Esophagus muscularis mucosa (tissue), 4 donors: ENCODE measurements at places on chromosomes 2 and 18. TPM values are rescaled to one million over a fixed set of nuclear protein-coding genes. Genes with fewer than 3 reads are reported as not detected.
A peak's percentile ranks its signal among the peaks of the same experiment; 100 is the strongest.

ABCG8 gene
- total RNA-seq = not detected

IL36A gene
- total RNA-seq = not detected

TRABD2A gene
- total RNA-seq = 1.7 TPM

C2orf69 gene
- 11.6 TPM for total RNA-seq

ATP8B1 gene
- 20.4 TPM for total RNA-seq

LYG2 gene
- total RNA-seq = not detected

BCL11A gene
- 4.5 TPM for total RNA-seq

YWHAQ gene
- 239 TPM for total RNA-seq

ARHGAP15 gene
- total RNA-seq = 5.4 TPM

ANTXR1 gene
- total RNA-seq = 115 TPM

GRCh38 chr2:111178730-111179405 lies 58.2 kb downstream of the BCL2L11 start:
- no peak overlapping the region for H3K27ac ChIP-seq
- H3K27me3 ChIP-seq = no peaks in the 10 kb centered on the region
- no peak overlapping the region for H3K4me3 ChIP-seq
- no peaks in the 10 kb centered on the region for H3K36me3 ChIP-seq
- H3K4me1 ChIP-seq = no peaks in the 10 kb centered on the region

GRCh38 chr18:79964330-79965118 lies at the start of gene HSBP1L1:
TSS of gene HSBP1L1 (plus strand) at chr18:79964643. CDS start at chr18:79964736, 93 bp downstream.
- H3K36me3 ChIP-seq = no peaks in the 10 kb centered on the region
- peak within 1 kb of the TSS; percentile 66 for H3K4me3 ChIP-seq
- H3K27ac ChIP-seq = peak within 1 kb of the TSS; percentile 74
- DNase-seq = no peak

DNA sequence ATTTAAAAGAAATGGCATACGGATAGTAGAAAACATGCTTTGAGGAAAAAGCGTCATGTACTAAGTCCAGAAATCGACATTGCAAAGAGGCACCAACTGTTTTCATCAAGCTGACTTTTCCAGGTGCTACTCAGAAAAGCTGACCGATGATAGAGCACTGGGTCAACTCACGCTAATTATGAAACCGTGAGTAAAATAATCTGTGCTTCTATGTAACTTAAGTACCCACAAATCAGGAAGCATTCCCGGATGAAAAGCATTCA lies 353 bp upstream of the NUP35 start:
- H3K36me3 ChIP-seq = no peaks in the 10 kb centered on the region
- H3K4me3 ChIP-seq = peak overlapping the region; percentile 81
- H3K27me3 ChIP-seq = no peaks in the 10 kb centered on the region
- peak overlapping the region; percentile 90 for H3K27ac ChIP-seq
- DNase-seq = no peak

GRCh38 chr18:50209311-50209710 lies 14.4 kb upstream of the MYO5B start:
- no peak overlapping the region for H3K27ac ChIP-seq
- no peak overlapping the region for H3K4me3 ChIP-seq
- H3K27me3 ChIP-seq = no peaks in the 10 kb centered on the region
- no peak for DNase-seq
- H3K36me3 ChIP-seq = no peaks in the 10 kb centered on the region

DNA sequence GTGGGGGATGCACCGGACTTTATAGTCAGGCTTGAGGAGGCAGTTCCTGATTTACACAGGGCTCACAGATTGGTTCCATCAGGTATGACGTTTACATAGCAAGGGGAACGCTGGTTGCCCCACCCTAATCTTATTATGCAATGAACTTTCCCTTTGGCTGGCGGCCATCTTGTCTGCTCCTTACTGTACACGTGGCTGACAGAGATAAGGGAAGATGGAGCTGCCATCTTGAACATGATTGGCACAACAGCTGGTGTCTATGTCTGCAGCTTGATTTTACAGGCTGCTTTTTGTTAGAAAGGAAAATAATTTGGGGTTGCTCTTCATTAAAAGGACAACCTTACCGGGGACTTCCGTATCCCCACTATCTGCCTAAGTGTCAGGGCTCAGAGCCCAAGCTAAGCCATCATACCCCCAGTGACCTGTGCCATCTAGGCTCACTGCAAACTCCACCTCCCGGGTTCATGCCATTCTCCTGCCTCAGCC lies 33.5 kb upstream of the ATG16L1 start:
- H3K4me3 ChIP-seq = no peak overlapping the region
- no peak for DNase-seq
- H3K36me3 ChIP-seq = no peaks in the 10 kb centered on the region
- H3K4me1 ChIP-seq = no peaks in the 10 kb centered on the region
- H3K27me3 ChIP-seq = no peaks in the 10 kb centered on the region

DNA sequence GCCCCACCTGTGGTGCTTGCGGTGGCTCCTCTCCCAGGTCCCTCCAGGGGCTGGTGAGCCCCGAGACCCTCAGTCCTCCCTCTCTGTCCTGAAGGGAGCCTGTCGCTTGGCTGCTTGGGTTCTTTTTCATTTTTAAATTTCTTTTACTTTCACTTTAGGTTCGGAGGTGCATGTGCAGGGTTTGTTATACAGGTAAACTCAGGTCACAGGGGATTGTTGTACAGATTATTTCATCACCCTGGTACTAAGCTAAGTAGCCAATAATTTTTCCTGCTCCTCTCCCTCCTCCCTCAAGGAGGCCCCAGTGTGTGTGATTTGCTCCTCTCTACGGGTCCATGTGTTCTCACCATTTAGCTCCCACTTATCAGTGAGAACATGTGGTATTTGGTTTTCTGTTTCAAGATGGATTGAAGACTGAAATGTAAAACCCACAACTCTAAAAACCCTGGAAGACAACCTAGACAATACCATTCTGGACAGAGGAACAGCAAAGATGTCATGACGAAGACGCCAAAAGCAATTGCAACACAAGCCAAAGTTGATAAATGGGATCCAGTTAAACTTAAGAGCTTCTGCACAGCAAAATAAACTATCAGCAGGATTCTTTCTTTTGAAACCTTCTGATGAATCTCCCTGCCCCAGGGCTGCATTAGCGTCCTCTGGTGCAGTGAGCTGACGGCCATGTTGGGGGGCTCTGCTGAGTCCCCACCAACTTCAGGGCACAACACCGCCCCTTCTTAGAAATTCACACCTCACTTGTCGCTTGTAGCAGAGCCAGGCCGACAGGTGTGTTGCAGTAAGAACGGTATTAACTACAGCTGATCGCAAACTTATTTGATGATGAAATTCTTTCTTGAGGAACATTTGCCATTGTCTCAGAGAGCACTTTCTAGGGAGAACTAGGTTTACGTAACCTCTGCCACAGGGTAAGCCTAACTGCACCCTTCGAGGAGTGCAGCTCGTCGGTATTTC lies 135.3 kb downstream of the ZNF236 start:
- peaks cover 60% of the 10 kb centered on the region for H3K36me3 ChIP-seq
- no peak overlapping the region for H3K4me3 ChIP-seq
- H3K4me1 ChIP-seq = peaks cover 10% of the 10 kb centered on the region
- H3K27me3 ChIP-seq = no peaks in the 10 kb centered on the region

DNA sequence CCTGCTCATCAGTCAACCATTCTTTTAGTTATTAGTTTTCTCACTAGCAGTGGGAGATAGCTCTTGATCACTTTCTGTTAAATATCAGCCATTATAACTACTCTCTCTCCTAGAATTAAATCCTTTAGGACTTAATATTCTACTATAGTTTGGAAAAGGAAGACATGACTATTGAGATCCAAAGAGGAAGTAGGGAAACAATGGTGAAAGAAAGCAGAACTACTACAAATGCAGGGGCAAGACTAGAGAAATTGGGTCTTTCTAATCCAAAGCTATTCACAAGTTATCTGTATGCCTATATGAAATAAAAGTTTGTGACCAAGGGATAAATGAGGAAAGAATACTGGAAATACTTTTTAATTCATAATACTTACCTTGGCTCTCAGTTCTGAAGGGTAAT lies 65.1 kb downstream of the SRBD1 start:
- DNase-seq = no peak
- H3K27ac ChIP-seq = no peak overlapping the region
- peaks cover 56% of the 10 kb centered on the region for H3K36me3 ChIP-seq
- H3K27me3 ChIP-seq = no peaks in the 10 kb centered on the region

DNA sequence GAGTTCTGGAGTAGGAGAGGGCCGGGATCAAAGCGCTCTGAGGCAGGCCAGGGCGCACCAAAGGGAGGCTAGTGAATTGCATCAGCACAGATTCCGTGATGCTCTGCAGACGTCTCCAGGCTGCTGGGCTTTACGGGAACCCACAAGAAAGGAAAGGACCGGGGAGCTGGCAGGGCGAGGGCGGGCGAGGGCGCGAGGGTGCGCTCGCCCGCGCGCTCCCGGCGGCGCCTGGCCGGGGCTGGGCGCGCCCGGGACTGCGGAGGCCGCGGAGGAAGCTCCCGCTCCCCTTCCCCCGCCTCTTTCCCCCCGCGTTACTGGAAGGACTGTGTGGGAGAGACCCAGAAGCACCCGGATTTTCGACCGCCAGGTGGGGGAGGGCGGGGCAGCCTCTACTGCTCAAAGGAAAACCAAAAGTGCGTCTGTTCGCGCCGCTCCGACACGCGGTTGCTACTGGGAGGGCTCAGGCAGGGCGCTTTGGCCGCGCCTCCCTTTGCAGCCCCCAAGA lies 2.4 kb upstream of the FOSL2 start:
- H3K27ac ChIP-seq = peak overlapping the region; percentile 100
- peak; percentile 98 for DNase-seq
- H3K36me3 ChIP-seq = no peaks in the 10 kb centered on the region
- H3K27me3 ChIP-seq = no peaks in the 10 kb centered on the region
- H3K4me3 ChIP-seq = peak overlapping the region; percentile 86

DNA sequence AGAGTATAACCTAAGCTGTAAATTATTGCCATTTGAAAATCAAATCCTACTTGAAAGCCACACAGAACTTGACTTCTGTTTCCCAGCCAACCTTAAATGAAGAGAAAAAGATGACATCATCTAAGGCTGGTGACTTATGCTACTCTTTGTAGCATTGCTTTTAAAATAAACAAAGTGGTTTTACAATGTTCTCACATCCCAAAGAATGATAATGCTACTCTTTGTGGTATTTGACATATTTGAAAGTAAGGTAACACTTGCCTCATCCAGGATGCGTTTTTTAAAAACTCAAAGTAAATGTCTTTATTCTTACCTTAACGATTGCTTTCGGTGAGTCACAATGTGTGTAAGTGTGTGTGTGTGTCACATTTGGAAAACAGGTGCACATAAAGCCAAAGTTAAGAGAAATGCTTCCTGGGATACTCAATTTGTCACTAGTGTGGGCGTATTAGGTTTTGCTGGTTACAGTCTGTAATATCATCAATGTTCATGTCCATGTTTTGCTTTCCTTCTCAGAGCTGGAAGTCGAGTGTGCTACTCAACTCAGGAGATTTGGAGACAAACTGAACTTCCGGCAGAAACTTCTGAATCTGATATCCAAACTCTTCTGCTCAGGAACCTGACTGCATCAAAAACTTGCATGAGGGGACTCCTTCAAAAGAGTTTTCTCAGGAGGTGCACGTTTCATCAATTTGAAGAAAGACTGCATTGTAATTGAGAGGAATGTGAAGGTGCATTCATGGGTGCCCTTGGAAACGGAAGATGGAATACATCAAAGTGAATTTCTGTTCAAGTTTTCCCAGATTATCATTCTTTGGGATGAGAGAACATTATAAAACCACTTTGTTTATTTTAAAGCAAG lies 2.6 kb downstream of the PMAIP1 start:
- no peaks in the 10 kb centered on the region for H3K36me3 ChIP-seq
- peaks cover 52% of the 10 kb centered on the region for H3K27me3 ChIP-seq
- DNase-seq = no peak

DNA sequence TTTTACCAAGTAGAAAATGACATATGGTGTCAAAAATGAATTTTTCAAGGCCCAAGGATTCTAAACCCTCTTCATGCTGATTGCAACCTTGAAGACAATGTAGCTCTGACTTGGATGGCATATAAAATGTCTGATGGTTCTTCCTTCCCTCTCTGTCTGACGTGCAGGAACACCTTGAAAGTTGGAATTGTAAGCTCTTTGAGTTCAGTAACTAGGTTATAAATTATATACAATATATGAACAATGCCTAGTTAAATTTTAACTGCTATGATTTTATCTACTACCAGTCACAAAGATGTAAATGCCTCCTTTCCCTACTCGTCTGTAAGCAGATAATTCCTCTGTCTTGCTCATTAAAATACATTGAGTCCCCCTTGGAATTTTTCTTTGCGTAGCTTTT lies 89.5 kb upstream of the TMEM17 start:
- peak overlapping the region; percentile 33 for H3K27ac ChIP-seq
- H3K4me1 ChIP-seq = peaks cover 24% of the 10 kb centered on the region
- no peaks in the 10 kb centered on the region for H3K36me3 ChIP-seq
- no peak overlapping the region for H3K4me3 ChIP-seq

GRCh38 chr2:73896362-73897239 lies 3.8 kb downstream of the ACTG2 start:
- H3K4me1 ChIP-seq = no peaks in the 10 kb centered on the region
- peak overlapping the region; percentile 93 for H3K27ac ChIP-seq
- no peak for DNase-seq
- peak overlapping the region; percentile 59 for H3K4me3 ChIP-seq
- H3K27me3 ChIP-seq = no peaks in the 10 kb centered on the region

DNA sequence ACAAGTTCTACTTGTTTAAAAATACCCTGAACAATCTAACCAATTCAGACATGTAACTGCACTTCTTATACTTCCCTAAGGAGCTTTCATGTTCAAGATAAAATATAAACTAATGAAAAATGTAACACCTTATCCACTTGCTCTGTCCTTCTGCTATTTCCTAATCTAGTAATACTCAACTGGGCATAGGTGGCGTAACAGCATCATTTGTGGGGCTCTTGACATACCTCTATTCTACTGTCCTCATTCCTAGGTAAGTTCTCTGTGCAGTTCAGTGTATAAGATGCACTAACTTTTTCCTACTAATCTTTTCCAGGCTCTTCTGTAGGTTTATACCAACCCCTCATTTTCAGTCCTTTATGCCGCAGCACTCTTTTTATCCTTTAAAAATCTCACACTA lies 36.7 kb downstream of the PRKD3 start:
- H3K36me3 ChIP-seq = no peaks in the 10 kb centered on the region
- no peak overlapping the region for H3K27ac ChIP-seq

- H3K4me1 ChIP-seq = no peaks in the 10 kb centered on the region
- H3K4me3 ChIP-seq = no peak overlapping the region
- H3K36me3 ChIP-seq = no peaks in the 10 kb centered on the region
- no peak for DNase-seq
These were observed 32.7 kb upstream of the GPC1 start for GRCh38 chr2:240402566-240403272.

- H3K27me3 ChIP-seq = no peaks in the 10 kb centered on the region
- no peak overlapping the region for H3K4me3 ChIP-seq
These were observed 7.1 kb downstream of the CASP8 start for GRCh38 chr2:201267278-201268030.

- no peak overlapping the region for H3K27ac ChIP-seq
- H3K4me1 ChIP-seq = no peaks in the 10 kb centered on the region
- no peaks in the 10 kb centered on the region for H3K27me3 ChIP-seq
- no peak for DNase-seq
- no peaks in the 10 kb centered on the region for H3K36me3 ChIP-seq
These were observed 349.7 kb downstream of the ZEB2 start for GRCh38 chr2:144170179-144170578.
